ENCODE measurements at places on chromosomes 6 and 20.

DNA sequence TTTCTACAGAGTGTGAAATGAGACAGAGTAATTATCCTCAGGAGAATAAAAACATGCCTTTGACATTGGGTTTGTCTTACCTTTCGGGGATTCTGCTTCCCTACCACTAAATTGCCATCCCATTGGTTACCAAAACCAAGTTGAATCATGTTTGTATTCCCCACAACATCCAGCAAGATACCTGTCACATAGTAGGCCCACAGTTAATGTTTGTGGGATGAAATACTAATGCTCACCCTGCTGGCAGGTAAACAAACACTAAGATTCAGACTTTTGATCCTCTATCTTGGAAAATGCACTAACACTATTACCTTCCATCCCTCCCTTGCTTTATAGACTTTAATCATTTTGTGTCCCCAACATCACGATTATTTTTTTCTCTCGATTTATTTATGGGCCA is 8.2 kb upstream of the STXBP5 start:
- no peak for DNase-seq

- no peak for DNase-seq
Observed at GRCh38 chr6:14818422-14818884, 427.4 kb upstream of the JARID2 start.

GRCh38 chr6:132813173-132813856 is 1.1 kb upstream of the RPS12 start:
- DNase-seq: peak; percentile 81

DNA sequence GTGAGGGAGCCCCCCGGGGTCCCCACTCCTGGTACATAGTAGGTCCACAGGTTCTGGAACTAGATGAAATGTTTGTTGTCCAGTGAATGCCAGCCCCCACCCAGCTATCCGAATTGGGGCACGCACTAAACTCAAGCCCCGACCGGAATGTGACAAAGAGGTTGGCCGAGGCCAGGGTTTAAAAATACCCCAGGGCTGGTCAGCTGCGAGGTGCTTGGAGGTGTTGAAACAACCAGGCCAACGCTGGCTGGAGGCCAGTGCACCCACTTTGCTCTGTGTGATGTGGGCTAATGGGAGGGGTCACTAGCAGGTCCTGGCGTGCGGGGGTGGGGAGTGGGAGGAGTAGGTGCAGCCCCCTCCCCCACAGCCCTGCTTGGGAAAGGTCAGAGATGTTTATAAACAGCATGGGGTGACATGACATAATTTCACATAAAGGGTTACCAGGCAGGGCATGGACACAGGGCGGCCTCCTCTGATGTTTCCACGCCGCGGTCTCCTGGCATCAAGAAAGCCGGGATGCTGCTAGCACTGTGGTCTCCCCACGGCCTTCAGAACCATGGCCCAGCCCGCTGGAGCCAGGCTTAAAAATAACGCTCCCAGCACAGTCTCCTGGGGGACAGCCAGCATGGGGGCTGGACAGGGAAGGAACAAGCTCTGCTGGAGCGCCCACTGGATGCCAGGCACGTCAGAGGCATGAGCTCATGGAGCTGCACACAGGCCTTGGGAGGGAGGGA is 111.2 kb upstream of the PTPN1 start:
- no peak for DNase-seq

All from NCI-H187 (cell line).